CD4-positive, alpha-beta T cell treated with Interleukin-12 subunit alpha and Interleukin-12 subunit beta, for 1 hour (primary cell): ENCODE measurements at places on chromosomes 6 and 20.

GRCh38 chr6:80872199-80872950, 765.9 kb downstream of the BCKDHB start:
- DNase-seq = no peak

DNA sequence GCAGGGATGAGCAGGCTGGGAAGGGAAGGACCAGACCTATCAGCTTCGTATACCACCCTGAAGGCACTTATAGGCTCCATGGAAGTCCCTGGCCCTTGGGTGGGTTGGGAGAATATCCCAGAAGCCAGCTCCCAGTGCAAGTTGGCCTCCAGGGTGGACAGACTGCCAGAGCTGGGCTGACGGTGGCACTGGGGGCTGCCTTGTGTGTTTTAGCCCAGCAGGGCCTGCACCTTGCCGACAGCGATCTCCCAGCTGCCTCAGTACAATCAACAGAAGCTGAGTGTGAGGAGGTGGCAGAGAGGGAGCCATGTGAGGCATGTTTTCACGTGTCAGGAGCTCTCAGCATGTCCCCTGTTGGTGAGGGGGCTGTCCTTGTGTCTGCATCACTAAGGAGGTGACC, 159.5 kb downstream of the VEGFA start:
- DNase-seq = no peak

GRCh38 chr6:53805016-53805415, 10.2 kb downstream of the LRRC1 start:
- DNase-seq = no peak

GRCh38 chr6:18118330-18118729, 4.1 kb downstream of the NHLRC1 start:
- DNase-seq = no peak

DNA sequence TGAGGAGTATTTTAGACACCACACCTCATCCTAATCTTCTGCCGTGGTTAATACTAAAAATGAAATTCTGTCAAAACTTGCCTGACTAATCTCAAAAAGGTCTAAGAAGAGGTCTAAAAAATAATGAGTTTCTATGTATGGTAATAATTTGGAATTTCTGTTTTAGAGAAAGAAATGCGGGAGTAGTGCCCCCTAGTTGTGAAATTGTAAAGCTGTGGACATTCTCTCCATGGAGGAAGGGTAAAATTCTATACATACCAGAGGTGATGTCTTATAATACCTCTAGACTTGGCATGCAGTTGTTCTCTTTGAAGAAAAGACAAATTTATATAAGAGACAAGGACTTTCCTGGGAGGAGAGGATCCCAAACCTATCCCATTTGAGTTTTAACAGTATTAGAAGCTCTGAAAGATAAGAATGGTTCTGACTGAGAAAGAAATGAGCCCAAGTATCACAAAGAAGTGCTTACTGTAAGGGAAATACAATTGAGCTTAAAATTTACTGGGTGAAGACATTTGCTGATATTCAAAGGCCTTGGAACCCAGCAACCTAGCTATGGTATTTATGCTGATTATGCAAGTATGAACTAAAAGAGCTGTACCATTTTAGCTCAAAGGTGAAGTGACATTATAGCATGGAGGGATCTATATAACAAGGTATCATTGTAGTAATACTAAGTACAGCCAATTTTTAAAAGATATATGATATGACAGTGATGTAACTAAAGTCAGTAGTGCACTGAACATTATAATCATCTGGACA, 5.1 kb upstream of the EPHA7 start:
- DNase-seq = no peak

- DNase-seq = no peak
These were observed 84.0 kb downstream of the DTNBP1 start for GRCh38 chr6:15578716-15579391.

DNA sequence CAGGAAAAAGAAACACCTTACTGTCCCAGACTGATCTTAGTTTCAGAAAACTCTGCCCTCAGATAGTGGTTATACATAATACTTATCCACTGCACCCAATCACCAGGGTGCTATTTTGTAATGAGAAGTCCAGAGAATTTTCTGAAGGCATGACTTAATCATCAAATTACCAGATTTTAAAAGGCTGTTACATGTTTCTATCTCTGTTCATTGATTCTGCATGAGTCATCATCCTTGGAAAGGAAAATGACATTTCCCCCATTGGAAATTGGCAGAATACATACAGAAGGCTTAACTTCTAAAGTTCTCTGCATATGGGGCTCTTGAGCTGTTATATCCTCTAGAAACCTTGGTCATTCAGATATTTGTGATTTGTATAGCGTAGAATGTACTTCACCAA, 587.9 kb upstream of the FLRT3 start:
- DNase-seq = no peak

DNA sequence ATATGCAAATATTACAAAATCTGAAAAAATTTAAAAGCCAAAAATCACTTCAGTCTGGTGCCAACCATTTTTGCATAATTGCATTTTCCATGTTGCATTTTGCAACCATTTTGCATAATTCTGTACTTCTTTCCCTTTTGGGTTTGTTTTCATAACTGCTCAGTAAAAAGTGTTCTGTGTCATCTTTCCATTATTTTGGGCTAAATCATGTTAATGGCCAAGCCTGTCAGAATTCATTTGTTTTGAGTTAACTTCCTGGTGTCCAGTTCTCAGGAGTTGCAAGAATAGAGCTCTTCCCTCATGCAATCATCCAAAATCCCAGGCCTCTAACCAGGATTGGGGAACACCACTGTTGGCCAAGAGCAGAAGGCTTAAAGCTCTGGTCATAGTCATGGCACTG, 133.6 kb downstream of the MTHFD1L start:
- no peak for DNase-seq

- no peak for DNase-seq
These were observed 11.4 kb downstream of the PPIL6 start for GRCh38 chr6:109428889-109429477.

DNA sequence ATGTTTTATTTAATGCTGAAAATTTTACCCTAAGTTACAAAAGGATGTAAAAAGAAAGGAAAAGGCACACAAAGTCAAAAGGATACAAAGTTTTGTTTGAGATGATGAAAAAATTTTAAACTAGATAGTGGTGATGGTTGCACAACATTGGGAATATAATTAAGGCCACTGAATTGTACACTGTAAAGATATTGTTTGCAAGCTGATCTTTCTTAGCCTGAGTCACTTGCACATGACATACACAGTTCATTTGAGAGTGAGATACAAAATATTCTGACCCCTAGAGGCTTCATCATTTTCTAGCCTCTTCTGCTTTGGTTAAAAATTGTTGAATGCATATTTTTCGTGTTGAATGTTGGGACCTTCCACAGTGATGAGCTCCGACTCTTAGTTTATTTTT, 462.6 kb downstream of the HDGFL1 start:
- DNase-seq = no peak
